Suppressor macrophage treated with lipopolysaccharide for 1 hour (primary cell): ENCODE measurements at places on chromosomes 3 and 15.

DNA sequence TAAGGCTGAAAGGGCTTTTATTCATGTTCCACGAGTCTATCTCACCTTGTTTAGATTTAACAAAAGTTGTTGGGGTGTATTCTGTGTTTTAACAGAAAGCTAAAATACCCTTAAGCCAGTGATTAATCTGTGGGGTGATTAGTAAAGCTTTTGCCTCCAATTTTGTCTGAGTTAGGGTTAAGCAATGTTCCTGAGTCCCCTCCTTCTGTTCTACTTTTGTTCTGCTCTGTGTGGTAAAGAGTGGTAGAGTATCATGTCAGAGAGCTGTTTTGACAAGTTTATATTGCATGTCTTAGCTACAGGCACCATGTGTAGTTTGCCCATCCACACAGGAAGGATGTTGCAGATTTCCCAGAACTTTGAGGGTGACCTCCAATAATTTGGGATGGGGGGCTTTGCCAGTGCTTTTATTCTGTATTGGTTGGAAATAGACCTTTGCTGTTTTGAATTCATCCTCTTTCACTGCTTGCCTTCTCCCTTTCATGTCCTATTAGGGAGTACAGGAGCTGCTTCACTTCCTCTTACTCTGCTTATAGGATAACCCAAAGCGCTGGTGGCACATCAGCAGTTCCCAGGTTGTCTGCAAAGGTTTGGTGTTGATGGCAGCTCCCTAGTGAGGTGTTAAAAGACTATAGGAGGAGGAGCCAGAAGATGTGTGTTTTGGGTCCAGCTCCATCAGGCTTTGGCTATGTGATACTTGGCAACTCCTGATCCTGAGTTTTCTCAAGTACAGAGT is 7.4 kb downstream of the PDE8A start:
- no peak for DNase-seq

GRCh38 chr3:30951826-30952225 is 57.4 kb upstream of the GADL1 start:
- no peak for DNase-seq

GRCh38 chr15:36449662-36450145 is 129.7 kb upstream of the CDIN1 start:
- no peak for DNase-seq

DNA sequence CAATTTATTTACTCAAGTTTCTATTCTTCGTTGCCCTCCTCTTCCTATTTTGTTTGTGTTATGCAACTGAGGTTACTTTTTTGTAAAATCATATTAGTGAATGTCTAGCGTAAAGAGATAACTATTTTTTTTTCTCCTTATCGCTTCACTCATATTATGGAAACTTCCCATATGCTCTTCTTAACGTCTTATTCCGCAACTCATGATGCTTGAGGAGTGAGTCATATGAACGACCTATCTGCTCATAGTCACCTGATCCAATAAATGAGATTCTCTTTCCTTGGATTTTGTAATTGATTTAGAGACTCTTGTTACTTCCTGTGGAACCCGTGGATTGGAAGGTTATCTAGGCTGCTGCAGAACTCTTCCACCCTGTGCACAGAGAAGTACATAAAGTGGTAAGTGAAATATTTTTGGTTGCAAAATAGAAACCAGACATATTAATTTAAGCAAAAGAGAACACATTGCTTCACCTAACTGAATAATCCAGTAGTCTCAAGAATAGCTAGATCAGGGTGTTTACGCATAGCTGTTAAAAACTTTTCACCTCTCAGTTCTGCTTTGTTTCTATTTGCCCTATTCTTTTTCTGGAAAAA is 719.3 kb upstream of the SGO1 start:
- no peak for DNase-seq

DNA sequence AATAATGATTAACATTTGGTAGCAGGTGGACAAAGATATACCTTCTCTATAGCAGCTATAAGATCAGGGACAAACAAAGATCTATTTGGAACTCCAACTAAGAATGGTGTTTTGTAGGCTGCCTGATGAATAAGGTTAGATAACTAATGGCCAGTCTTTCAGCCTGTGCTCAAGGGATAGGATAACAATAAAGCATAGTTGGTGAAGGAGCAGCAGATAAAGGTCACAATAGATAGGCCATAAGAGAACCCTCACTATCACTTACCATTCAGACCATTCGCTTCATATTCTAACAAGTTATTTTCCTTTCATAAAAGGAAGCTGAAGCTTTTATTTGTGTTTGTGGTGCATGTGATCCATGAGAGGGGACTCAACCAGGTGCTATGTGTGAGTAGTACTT is 19.8 kb downstream of the EPM2AIP1 start:
- no peak for DNase-seq

GRCh38 chr3:155978324-155978723 is 107.9 kb downstream of the GMPS start:
- DNase-seq: no peak

DNA sequence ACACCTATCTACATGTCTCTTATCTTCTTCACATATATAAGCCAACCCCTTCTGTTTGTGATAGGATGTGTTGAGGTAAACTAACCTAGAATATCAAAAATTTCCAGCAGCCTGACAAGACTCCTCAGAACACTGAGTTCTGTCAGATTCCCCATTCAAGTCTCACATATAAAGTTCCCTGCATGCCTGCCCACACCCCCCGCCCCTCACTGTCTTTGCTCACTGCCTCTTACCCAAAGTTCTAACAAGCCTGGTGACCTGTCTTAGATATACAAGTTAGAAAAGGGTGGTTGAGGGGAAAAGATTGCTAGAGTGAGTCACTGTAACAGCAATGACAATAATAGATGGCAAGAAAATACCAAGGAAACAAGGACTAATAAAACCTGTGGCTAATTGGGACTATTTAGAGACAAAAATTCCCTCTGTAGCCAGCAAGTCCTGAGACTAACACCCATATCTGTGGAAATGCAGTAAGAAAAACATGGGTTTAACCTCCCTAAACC is 40.1 kb downstream of the FBXO22 start:
- peak; percentile 33 for DNase-seq

- no peak for DNase-seq
Measured at GRCh38 chr15:67180035-67180434, 74.4 kb downstream of the AAGAB start.

DNA sequence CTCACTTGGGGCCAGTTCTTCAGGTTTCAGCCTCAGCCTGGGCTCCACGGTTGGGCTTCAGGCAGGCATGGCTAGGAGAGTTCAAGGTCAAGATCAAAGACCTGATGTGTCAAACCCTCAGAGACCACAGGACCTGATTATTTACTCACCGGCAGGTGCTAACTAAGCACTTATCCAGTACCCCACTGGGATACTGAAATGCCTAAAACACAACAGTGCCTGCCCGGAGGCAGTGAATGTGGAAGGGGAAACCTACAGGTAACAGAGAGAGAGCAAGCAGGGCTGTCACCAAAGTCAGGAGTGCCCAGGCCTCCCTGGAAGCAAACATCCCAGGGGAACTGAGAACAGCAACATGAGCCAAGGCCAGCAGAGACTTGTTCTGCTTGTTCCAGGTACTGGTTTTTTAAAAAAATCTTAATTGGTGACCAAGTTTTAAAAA is 6.7 kb downstream of the IDH2 start:
- DNase-seq: no peak

- DNase-seq: no peak
Measured at GRCh38 chr15:66608881-66609280, 43.1 kb upstream of the LCTL start.

DNA sequence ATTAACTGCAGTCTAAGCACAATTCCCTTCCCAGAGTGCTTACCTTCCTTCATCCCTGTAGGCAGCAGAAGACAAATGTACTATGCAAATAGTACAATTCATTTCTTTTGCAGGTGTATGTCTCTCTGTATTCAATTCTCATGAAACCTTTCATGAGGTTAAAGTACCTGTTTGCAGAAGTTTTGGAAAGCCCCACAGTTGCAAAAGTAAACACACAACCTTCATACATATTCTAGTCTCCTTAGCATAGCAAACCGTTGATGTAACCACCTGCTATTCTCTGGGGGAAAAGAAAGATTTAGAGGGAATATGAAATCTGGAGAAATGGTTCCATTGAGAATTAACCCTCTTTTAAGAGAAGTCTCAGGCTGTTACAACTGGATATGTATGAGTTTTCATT is 200.3 kb upstream of the SUCLG2 start:
- no peak for DNase-seq

DNA sequence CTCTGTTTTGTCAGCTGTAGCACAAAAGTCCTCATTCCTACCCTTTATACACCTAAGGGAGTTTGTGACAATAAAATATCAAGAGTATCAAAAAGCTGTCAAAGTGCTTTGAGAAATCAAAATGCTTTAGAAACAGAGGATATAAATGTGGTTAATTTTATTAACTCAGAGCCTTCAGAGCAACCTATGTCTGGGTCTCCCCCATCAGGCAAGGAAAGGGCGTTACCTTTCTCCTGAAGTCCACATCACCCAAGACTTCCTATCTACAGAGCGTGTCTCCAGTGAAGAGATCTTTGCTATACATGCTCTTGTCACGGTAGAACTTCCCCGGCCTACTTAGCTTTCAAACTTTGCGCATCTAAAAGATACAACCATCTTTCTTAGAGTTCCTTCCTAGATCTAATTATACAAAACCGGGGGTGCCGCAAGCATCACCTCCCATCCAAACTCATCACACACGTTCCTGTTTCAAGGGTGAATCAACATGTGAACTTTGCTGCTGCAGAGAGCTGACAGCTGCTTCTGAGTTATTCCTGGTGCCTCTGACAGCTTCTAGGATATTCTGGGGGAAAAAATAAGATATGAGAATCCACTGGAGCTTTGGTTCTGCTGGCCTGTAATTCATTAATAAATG is 93.0 kb downstream of the RARB start:
- no peak for DNase-seq

GRCh38 chr3:35971686-35972085 is 332.4 kb downstream of the ARPP21 start:
- no peak for DNase-seq

DNA sequence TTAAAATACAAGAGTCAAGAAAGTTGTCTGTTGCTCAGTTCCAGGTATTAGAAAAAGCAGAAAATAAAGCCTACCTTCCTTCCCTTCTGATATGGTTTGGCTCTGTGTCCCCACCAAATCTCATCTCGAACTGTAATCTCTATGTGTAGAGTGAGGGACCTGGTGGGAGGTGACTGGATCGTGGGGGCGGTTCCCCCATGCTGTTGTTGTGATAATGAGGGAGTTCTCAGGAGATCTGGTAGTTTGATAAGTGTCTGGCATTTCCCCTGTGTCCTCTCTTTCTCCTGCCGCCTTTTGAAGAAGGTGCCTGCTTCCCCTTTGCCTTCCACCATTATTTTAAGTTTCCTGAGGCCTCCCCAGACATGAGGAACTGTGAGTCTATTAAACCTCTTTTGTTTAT is 288.8 kb upstream of the LMCD1 start:
- no peak for DNase-seq

GRCh38 chr3:173586166-173586565 is 188.6 kb downstream of the NLGN1 start:
- no peak for DNase-seq

DNA sequence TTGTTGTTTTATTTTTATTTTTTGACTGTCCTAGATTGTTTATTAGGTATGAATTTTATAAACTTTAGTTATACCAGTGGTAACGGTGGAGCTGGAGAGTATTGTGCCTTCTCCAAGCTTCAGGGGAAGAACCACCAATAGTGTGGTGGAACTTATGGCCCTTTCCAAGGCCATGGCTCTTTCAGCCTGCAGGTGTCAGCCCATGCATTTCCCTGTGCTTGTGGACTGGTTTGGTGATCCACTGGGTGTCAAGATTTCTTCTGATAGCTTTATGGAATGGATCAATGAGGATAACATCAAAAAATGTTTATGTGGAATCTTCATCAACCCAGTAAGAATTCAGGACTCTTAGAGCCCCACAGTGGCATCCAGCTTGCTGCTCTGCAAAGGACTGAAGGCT is 19.2 kb upstream of the SCAMP5 start:
- no peak for DNase-seq

DNA sequence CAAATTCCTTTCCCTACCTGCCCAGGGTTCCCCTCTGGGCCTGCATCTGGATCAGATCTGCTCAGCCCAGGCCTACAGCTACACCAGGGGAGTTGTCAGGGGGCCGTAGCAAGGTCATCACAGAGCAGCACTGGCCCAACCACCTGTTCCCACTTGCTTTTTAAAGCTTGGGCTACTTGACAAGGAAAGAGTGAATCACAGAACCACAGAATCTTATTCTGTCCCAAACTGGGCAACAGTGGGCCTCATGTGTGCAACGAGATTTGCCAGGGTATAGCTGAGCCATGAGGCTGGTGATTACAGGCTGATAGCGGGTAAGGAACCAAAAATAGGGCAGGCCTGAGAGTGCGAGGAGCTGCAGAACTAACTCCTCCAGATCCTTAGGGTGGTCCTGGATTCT is 66.7 kb downstream of the MYLK start:
- DNase-seq: no peak

- no peak for DNase-seq
Measured at GRCh38 chr3:87546216-87546615, 269.8 kb upstream of the POU1F1 start.

DNA sequence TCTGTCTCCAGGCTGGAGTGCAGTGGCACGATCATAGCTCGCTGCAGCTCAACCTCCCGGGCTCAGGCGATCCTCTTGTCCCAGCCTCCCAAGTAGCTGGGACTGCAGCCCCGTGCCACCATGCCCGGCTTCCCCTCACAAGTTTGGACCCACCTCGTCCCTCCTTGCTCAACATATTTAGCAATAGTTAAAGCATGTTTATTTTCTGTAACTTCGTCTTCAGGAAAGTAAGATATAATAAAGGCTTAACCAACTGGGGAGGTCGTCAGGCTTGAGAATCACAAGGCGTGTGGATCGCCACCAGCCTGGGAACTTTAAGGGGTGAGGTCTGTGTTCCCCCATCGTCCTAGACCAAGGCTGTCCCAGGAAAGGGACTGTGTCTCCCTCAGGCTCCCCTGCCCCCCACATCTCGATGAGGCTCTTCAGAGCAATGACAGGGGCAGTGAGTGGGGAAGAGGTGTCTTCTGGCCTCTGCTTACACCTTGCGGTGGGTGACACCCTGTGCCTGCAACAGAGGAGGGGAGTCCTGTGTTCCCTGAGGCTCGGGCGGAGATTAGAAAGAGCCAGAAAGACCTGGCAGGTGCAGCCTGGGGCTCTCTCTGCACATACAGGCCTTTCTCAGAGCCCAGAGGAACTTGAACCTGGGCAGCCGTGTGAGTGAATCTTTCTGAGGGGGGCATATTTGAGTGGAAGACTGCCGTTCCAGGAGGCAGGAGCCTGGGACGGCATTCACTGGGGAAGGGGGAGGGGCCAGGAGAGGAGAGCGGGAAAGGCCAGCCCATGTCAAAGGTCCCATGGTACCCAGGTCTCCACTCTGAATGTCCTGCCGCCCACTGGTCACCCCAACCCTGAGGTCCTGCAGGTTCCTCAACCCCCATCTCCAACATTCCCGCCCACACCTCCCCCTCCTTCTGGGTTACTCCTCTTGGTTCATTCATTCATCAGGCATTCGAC is 152.3 kb downstream of the SMAD6 start:
- DNase-seq: no peak
